ENCODE measurements at places on chromosomes 3 and 15. TPM values are rescaled to one million over a fixed set of nuclear protein-coding genes. Genes with fewer than 3 reads are reported as not detected.

The MAGEL2 gene
- not detected for polyA plus RNA-seq

The GABRR3 gene
- not detected for polyA plus RNA-seq

- no peak for DNase-seq
Observed at GRCh38 chr3:187077537-187077936, 61.8 kb downstream of the RPL39L start.

DNA sequence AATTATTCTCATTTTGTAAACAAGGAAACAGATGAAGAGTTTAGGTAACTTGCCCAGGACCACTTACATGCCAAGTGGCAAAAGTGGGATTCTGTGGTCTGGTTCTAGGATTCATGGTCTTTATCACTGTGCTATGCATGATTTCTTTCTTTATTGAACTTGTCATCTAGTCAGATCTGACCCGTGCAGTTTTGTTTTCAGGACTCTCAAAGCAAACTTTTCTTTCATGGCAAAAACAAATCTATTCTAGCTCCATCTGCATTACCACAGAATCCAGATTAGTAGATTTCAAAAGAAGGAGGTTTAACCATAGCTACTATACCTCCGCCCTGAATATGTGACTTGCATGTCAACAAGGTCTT, 404.4 kb downstream of the PTPRG start:
- DNase-seq = no peak

The SHC4 gene
- polyA plus RNA-seq = 0.87 TPM

DNA sequence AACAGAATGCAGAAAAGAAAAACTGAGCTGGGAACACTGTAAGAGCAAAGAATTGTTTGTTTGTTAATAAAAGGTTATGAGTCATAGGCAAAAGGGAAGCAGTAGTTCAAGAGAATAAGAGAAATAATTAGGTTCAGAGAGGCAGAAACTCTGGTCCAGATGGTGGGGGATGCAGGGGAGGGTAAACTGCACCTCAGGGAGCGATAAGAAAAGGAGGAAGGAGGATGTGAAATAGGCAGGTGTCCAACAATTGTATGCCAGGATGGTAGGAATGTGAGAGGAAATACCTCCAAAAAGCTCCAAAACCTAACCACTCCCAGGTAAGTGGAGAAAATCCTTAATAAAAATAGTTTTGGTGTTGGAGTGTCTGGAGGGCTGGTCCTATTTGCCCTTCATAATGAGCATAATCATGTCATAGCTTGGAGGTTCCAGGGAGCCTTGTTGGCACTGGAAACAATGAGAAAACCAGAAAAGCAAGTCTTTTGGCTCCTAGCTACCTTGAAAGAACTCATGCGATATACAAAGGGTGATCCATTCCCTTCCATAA, 405.4 kb upstream of the TBL1XR1 start:
- no peak for DNase-seq

DNA sequence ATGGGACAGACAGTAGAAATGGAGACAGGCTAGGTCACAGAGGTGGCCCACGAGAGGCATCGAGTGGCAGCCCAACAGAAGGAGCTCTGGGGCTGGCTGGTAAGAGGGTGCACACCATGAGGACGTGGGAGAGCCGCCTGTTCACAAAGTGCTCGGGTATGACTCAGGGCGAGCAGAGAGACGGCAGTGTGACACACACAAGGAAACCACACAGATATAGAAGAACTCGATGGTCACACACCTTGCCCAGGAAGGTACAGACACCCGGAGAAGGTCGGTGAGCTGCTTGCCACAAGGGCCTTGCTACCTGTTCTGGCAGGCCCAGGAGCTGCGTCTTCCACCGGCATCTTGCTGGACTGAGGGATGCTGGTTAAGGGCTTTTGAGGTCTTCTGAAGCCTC, 50.2 kb downstream of the CA12 start:
- DNase-seq = peak; percentile 67

The CYP1A2 gene
- polyA plus RNA-seq = 0.09 TPM

DNA sequence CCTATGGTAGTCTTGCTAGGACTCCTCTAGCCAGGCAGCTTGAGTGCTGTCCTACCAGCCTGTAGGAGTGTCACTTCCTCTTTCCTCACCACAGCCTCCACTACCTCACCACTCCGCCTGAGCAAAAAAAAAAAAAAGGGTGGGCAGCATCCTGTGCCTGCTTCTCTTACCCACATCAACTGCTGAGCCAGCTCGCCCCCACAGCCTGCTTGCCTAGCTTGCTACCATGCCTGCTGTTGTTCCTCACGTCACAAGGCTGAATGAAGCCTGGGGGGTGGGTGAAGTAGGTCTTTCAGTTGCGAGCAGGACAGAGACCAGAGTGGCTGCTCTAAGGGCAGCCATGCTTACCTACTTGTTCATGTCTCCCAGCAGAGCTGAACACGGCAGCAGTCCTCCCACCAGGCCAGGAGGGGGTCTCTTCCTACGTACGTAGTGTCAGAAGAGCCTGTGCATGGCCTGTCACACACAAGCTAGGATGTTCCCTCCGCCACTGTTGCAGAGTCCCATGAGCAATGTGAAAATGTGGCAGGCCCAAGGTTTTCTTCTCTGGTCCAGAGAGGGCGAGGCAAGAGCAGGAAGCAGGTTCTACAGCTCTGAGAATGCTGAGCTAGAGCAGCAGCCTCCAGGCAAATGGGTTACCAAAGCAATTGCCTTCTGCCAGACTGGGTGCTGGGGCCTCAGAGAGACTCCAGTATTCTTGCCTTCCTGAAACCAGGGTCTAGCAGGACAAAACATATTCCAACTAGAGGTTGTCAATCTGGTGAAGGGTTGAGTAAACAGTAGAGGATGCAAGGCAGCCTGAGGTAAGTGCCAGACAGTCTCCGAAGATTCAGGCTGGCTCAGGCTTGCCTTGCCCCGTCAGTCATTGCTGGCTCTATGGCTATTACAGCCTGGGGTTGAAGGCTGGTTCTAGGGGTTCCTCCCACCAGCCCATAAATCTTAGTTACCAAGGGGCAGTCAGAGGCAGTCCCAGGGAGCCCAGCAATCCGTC, 8.1 kb downstream of the PPM1M start:
- no peak for DNase-seq

The CD86 gene
- polyA plus RNA-seq = 2.9 TPM

- no peak for DNase-seq
Observed at GRCh38 chr15:41061667-41062066, 54.4 kb downstream of the INO80 start.

GRCh38 chr3:169077394-169077906, 586.1 kb downstream of the MECOM start:
- no peak for DNase-seq

DNA sequence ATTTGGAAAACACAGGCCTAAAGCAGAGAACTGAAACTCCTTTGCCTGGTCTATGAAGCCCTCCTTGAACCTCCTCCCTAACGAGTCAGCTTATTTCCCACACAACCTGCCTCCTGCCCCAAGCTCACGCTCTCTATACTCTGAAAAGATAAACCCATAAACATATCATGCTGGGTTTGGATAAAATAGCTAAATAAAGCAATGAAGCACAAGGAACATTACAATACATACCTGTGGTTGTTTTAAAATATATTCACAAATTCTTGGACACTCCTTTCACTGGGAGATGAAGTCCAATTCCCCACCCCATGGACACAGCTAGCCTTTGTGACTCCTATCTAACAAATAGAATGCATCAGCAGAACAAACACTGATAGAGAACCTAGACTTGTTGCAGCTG, 98.2 kb downstream of the PLCH1 start:
- DNase-seq = no peak
